ENCODE measurements at places on chromosomes 7 and 10.
A peak's percentile ranks its signal among the peaks of the same experiment; 100 is the strongest.

DNA sequence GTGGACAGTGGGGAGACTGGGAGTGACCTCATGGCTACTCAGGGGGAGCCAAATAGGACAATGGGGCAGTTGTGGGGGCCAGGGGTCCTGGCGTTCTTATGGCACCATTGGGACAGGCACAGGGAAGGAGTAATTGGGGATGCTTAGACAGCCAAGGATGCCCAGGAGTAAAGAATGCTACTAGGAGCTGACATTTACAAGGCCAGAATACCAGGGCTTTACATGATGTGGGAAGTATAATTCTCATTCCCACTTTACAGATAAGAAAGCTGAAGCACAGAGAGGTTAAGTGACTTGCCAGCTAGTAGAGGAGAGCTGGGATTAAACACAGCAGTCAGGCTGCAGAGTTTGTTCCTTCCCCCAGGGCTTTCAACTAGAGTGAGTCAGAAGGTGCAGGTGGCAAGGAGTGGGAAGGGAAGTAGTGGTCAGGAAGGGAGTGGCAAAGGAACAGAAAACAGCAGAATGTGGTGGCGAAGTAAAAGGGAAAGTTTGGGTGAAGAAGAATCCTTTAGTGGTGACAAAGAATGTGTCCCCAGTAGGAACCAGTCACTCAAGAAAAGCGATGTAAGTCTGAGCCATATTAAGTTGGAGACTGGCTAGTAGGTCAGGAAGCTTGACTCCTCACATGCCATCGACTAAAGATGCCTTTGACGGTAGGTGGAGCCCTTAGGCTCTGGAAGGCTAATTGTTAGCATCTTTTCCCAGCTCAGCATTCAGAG, 32.8 kb downstream of the CPVL start:
- DNase-seq = no peak

DNA sequence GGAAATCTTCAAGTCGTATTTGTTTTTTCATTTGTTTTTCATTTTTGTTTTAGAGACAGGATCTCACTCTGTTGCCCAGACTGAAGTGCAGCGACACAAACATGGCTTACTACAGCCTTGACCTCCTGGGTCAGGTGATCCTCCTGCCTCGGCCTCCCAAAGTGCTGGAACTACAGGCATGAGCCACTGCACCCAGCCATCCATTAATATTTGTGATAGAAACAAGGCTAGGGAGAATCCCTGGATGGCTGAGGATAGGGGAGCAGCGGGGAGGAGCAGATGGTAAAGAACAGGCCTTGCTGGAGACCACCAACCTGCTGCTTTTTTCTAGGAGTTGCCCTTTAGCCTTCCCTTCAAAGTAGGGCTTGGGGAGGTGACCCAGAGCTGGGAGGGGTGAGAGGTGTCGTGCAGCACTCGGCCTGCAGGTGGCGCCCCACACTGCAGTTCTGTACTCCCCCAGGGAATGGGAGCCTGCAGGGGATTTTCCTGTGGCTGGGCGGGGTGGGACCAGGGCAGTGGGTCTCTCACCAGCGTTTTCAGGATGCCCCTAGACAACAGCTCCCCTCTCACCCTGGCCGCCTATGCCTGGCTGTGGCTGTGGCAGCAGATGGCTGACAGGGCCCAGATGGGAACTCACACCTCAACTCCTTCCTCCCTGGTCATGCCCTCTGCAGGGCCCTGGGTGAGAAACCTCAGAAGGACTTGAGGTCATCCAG, 12.6 kb upstream of the CDH23 start:
- peak; percentile 67 for DNase-seq

DNA sequence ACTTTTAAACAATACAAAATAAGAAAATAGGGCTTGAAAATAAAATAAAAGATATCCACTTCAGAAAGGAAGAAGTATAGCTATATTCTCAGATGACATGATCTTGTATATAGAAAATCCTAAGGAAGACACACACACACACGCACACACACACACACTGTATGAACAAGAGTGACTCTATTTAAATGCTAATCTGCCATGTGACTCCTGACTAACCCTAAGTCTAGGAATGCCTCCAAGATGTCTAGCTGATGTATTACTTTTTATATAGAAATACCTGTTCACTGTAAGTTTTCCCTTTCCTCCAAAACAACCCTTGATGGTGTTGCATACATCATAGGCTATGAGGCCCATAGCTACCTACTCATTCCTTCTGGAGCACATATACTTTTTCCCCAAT, 173.1 kb upstream of the LRRTM3 start:
- no peak for DNase-seq

GRCh38 chr7:37550872-37551271, 102.2 kb upstream of the ELMO1 start:
- DNase-seq = no peak

DNA sequence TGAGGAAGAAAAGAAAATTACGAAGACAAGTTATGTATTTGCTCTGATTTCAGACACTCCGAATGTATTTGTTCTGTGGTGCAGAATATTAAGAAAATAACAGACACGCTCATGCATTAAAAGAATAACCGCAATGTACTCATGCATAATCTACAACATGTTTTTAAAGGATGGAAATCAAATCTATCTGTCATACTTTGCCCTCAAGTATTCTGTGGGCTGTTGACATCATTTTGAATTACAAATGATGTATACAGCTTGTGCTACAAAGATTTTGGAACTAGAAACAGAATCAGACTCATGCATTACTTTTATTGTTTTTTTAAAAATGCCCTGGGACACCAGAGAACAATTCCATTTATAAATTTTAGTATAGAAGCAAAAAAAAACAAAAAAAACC, 69.9 kb downstream of the APBB1IP start:
- DNase-seq = no peak

GRCh38 chr10:132419538-132420468, 22.8 kb downstream of the PWWP2B start:
- no peak for DNase-seq

GRCh38 chr10:63219749-63220148, 86.6 kb downstream of the NRBF2 start:
- DNase-seq = no peak

Data from stimulated activated CD4-positive, alpha-beta T cell treated with anti-CD3 and anti-CD28 coated beads, Interleukin-1b, Interleukin-23, amount 100 ng/mL, for 4 hours (primary cell).